ENCODE measurements at places on chromosomes 6 and 20.

- no peak for DNase-seq
Measured at GRCh38 chr6:149979293-149979692, 15.6 kb downstream of the ULBP1 start.

DNA sequence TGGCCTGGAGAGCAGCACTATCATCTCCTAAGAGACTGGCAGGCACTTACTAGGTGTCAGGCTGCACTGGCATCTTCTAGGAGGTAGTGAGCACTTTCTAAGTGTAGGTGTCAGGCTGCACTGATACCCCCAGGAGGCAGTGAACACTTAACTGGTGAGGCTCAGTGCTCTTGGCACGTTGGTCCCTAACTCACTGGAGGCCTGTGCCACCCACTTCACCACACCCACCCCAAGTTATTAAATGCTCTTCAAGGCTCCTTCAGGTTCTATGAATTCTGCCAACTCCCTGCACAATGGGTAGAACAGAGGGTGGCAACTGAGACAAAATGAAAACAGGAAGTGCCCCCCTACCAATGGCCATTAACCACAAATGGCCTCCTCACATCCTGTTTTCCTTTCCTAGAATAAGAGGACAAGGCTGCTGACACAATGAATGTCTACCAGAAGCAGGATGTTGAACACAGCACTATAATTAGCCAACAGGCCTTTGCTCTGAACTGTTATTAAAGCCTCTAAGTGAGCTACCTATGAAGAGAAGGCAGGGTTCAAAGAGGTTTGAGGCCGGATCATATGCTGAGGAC, 29.4 kb downstream of the NCOA5 start:
- peak; percentile 6 for DNase-seq

DNA sequence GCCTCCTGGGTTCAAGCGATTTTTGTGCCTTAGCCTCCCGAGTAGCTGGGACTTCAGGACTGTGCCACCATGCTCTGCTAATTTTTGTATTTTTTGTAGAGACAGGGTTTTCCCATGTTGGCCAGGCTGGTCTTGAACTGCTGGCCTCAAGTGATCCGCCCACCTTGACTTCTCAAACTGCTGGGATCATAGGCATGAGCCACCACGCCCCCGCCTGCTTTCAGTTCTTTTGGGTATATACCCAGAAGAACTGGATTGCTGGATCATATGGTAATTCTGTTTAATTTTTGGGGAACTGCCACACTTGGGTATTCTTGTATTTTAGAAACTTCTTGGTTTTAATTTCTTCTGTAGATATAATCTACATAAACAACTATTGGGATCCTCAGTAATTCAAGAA, 17.0 kb downstream of the CDS2 start:
- DNase-seq = no peak

DNA sequence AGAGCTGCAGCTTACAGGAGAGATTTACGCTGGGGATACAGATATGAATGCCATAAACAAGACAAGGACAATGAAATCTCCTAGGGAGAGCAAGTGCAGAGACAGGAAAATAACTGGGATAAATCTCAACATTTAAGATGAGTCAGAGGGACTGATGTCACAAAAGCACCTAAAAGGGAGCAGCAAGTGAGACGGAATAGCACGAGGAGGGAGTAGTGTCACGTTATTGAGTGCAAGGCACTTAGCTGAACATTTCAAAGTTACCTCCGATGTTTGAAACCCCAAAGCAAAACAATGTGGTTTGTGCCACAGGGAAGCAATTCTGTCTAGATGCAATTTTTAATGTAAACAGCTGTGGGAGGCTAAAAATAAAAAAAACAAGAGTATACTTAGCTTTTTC, 1131.7 kb upstream of the EYS start:
- DNase-seq = no peak

Data from Jurkat, Clone E6-1 (cell line).